OCI-LY7 (cell line): ENCODE measurements at places on chromosomes 12 and 14. TPM values are rescaled to one million over a fixed set of nuclear protein-coding genes. Genes with fewer than 3 reads are reported as not detected.

GRCh38 chr12:76830436-76830835 is 48.4 kb downstream of the CSRP2 start:
- DNase-seq = no peak

- no peak for DNase-seq
Measured at GRCh38 chr12:67795236-67795635, 146.7 kb downstream of the DYRK2 start.

- DNase-seq = no peak
Measured at GRCh38 chr12:129762436-129762835, 141.4 kb downstream of the TMEM132D start.

GRCh38 chr12:71536939-71537622 is 97.5 kb downstream of the LGR5 start:
- DNase-seq = no peak

Gene RDH16
- 0.13 and 0.41 TPM in 2 replicates for total RNA-seq

- no peak for DNase-seq
Measured at GRCh38 chr12:86293682-86294240, 37.6 kb upstream of the MGAT4C start.

DNA sequence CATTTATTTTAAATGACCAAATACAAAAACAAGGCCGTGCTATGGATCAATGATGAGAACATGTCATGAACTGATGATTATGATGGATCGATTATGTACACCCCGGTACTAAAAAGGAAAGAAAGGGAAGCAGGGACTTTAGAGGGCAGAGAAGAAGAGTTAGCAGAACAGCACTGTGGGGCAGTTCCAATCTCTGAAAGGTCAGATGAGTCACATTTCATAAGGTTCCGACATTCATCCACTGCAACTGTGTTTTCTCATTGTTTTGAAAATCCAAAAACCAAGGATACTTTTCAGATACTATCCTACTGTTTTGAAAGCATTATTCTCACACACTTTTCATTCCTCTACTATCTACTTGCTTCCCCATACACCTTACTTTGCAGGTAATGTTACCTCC is 169.3 kb downstream of the STXBP6 start:
- DNase-seq = no peak

Gene SELPLG
- 21.0 and 25.3 TPM in 2 replicates for total RNA-seq

Gene TBX3
- total RNA-seq = not detected in 2 replicates

- DNase-seq = no peak
Measured at GRCh38 chr14:77097006-77097699, 905 bp upstream of the CIPC start.

Gene SERPINA10
- total RNA-seq = not detected in 2 replicates

DNA sequence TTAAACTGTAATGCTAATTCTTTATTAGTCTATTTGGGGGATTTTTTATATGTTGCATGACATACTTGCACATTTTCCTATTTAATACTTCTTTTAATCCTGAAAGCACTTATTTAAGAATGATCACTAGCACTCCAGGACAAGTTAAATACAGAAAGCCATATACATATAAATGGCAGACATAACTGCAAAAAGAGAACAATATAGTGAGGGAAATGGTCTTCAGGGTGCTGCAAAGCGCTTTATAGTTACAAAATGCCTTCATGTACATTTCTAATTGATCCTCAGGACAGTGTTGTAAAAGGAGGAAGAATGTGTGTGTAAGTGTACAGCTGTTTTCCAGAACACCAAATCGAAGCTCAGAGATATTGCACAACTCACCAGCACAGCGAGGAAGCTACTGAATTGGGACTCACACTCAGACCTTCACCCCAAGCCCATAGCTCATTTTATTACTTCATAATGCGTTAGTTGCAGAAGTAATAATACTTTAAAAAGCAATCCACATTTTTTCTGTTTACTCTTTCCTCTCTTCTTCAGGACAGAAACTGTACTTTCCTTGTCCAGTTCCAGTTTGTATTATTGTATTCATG is 428.2 kb downstream of the RAD51B start:
- DNase-seq = no peak

GRCh38 chr12:1173781-1174617 is 183.0 kb downstream of the ERC1 start:
- DNase-seq = peak; percentile 17

- no peak for DNase-seq
Measured at GRCh38 chr12:78951803-78952551, 87.4 kb downstream of the SYT1 start.

GRCh38 chr14:74952697-74953484 is 2.5 kb downstream of the PGF start:
- no peak for DNase-seq

Gene ENDOU
- total RNA-seq = 0.55 TPM in 1 of 2 replicates, not detected in the other

Gene LRRC9
- total RNA-seq = 0.65 and 0.74 TPM in 2 replicates

DNA sequence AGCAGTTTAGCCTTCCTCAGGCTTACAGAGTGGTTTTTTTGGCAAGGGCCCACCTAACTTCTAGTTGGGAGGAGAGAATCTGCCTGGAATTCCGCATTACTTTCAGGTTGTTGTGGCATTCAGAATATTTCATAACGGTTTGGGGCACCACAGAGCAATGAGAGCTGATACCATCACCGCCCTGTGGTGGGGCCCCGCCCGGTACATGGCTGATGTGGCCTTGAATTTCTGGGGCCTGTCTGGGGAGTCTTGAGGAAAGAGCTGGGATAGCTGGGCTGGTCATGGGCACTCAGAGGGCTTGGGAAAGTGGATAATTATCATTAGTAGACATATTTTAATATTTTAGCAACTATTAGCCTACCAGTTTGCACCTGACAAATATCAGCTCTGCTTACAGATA is 4.2 kb downstream of the TESPA1 start:
- DNase-seq = no peak

Gene ABCC9
- not detected in 2 replicates for total RNA-seq

Gene SMCO2
- not detected in 2 replicates for total RNA-seq

DNA sequence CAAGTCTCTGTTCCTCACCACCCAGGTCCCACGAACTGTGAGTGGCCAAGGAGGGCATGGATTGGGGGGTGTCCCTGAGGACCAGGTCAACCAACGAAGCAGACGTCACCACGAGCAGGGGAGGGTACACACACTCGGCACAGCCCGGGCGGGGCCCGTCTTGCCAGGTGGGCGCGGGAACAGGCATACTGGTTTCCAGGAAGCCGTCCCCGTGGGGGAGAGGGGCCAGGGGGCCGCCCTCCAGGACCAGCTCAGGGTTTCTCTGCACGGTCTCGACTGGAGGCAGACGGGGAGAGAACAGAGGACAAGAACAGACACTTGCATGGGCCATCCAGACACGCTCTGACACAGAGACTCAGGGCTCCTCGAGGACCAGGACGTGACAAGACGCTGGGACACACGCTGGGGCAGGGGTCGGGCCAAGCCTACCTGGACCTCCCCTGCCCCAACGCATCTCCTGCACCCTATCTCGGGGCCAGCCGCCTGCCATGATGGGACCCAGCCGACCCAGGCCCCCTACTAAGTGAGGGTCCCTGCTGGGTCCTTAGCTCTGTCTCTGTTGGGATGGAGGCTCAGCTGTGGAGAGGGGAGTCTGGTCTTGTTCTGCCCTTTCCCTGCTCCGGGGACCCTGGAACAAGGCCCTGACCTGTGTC is 11.3 kb downstream of the ARL6IP4 start:
- DNase-seq = no peak

Gene MUCL1
- not detected in 2 replicates for total RNA-seq

GRCh38 chr12:6927379-6928021 is at the start of gene ATN1:
ATN1 (plus strand) TSS chr12:6927959; CDS start chr12:6934002, 6,043 bp downstream.
- DNase-seq = no peak

DNA sequence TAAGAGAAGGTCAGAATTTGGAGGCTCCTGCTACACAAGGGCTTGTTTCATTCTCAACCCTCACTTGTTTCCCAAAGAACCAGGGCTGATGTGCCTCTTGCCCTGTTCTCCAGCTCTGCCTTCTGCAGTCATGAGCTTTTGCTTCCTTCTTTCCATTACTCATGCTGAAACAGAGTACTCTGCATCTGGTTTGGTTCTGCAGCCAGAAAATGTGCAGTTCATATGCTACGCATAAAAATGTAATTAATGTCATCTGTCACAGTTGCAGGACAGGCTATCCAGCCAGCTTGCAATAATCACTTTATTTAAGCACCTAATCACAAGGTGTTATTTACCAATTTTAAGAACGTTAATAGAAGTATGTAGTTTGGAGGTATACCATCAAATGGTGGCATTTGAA is 150.2 kb downstream of the SRGAP1 start:
- no peak for DNase-seq

Gene APEX1
- total RNA-seq = 175 and 203 TPM in 2 replicates

DNA sequence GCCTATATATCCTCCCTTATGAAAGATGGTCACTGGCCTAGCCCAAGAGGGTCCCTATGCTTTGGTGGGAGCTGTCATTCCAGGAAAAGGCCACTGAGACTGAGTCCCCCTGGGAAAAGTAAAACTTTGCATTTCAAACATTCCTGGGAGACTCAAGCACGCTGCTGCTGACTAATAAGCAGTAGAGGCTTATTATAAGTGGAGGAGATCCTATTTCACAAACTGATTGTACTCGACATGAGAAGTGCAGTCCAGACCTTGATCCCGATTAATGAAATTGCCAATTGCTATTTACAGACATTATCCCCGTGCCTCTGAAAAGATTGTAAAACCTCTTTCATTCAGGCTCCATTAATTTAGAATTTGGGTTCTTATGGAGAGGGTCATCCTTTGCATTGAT is 96.6 kb downstream of the EMP1 start:
- no peak for DNase-seq

Gene TMEM132C
- not detected in 2 replicates for total RNA-seq

DNA sequence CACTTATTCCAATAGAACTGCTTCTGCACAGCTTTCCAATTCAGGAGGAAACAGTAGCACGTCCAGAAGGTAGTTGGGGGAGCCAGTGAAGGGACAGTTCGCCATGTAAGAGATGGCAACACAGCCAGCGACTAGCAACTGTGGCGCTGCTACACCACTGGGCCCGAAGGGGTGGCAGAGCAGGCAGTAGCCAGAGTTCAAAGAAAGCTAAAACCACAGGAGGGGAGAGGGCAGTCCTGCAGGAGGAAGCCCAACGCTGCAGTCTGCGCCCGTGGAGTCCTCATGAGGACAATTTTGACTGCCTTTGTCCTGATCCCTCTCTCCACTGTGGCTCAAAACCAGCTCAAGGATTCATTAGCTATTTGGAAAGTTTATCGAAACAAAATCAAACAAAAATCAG is 591.2 kb downstream of the VRK1 start:
- no peak for DNase-seq

- DNase-seq = no peak
Measured at GRCh38 chr14:31578266-31578665, 17.1 kb downstream of the NUBPL start.

Gene PZP
- not detected in 2 replicates for total RNA-seq

Gene STAB2
- not detected in 2 replicates for total RNA-seq
